ENCODE measurements at places on chromosomes 12 and 14. TPM values are rescaled to one million over a fixed set of nuclear protein-coding genes. Genes with fewer than 3 reads are reported as not detected.

The OR8S1 gene
- not detected for total RNA-seq

The DGKA gene
- total RNA-seq, result 53.7 TPM

The SLC25A47 gene
- total RNA-seq, result 0.05 TPM

The NOP9 gene
- total RNA-seq, result 19.3 TPM

The C12orf56 gene
- total RNA-seq, result not detected

The NGB gene
- total RNA-seq, result not detected

The SSPN gene
- 1.7 TPM for total RNA-seq

The RNASE7 gene
- not detected for total RNA-seq

The ACTN1 gene
- total RNA-seq, result 671 TPM

The GLT1D1 gene
- not detected for total RNA-seq

The PROX2 gene
- total RNA-seq, result not detected

The KRT3 gene
- not detected for total RNA-seq

The KRT78 gene
- total RNA-seq, result not detected

The DHRS2 gene
- not detected for total RNA-seq

The LHX5 gene
- total RNA-seq, result not detected
